Activated CD4-positive, alpha-beta T cell treated with anti-CD3 and anti-CD28 coated beads for 4 hours (primary cell): ENCODE measurements at places on chromosomes 13 and 19.

- DNase-seq, result no peak
These were observed 411.2 kb downstream of the FGF9 start for GRCh38 chr13:22082030-22082429.

- DNase-seq, result no peak
These were observed 254.3 kb upstream of the SLITRK1 start for GRCh38 chr13:84136582-84136981.

DNA sequence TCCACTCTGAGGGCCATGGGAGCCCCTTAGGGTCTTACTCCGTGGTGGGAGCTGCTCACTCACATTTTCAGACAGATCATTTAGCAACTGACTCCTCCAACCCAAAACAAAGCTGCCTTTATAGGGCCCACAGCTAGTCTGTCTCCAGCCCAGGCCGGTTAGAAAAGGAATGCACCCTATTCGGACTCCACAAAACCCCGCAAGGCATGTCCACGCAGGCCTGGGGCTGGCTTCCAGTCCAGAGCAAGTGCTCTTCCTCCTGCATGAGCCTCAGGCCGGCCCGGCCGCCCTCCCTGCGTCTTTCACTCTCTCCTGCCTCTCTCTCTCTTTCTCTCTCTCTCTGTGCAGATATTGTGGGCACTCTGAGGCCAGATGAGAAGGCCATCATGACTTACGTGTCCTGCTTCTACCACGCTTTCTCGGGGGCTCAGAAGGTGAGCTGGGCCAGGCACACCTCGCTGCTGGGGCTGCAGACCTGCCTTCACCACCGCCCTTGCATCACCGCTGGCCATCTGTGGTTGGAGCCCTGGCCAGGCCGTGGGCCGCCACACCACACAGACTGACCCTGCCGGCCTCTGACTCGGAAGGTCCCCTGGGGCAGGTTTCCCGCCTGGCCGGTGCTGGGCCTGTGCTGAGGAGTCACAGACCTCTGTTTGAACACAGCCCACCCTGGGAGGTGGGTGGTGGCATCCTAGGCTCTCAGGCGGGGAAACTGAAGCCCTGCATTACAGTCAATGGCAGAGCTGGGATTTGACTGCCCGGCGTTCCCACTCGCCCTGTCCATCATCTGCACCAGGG is 33.1 kb downstream of the CAPN12 start:
- no peak for DNase-seq

DNA sequence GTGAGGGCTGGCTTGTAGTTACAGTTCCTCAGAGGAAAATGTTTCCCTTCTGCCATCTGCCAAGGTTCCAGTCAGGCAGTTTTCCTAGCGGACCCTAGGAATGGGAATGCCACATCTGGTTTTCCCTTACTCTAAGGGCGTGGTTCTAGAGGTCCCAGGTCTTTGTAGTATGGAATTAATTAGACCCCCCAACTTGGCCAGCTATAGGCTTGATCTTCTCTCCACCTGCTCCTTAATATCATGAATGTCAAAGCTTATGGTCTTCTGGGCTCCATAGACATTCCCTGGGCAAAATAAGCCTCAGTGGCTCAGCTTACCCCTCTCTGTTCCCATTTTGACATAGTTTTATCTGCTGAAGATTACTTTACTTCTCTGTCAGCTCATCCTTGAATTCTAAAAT is 70.0 kb downstream of the ZNF568 start:
- no peak for DNase-seq

DNA sequence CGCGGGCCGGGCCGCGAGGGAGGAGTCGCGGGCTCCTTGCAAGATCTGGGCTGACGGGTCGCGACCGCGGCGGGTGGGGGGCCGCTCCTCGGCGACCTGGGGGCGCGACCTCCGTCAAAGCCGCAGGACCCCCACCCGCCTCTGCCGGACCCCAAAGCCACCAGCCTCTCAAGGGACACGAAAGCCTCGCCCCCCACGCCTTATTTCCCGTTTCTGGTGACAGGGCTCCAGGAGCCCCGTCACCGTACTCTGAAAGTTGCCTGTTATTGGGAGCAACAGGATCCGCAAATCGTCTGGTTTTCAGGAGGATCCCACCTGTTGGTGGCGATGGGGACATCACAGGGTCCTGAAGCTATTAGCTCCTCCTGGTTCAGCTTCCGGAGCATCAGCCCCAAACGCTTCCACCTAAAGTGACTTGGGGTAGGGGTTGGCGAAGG is 530 bp downstream of the MAU2 start:
- DNase-seq, result no peak

DNA sequence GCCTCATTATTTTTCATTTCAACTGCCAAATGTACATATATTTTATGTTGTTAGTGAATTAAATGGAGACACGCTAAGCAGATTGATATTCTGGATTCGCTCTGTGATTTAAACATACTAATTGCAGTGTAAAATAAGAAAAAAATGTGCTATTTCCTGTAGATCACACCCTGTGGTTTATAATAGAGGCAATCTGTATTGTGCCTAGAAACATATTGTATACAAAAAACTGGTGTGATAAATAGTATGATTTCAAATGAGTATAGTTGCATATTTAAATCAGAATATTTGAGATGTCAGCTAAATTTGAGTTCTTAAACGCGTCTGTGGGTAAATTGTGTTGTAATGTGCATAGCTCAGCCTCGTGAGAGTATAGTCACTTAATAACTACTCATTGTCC is 643.9 kb downstream of the TBC1D4 start:
- no peak for DNase-seq

DNA sequence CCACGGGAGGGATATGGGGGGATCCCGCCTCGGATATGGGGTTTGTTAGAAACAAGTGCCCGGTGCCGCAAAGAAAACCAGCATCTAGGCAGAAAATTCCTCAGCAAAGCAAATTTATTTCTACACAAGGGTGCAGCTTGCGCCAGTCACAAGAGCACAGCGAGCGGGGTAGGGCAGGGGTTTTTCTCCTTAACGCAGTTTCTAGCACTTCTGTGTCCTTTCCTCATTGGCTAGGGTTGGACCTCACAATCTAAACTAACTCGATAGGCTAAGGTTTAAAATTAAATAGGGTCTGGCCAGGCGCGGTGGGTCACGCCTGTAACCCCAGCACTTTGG is 595 bp downstream of the ZNF440 start:
- DNase-seq, result no peak

DNA sequence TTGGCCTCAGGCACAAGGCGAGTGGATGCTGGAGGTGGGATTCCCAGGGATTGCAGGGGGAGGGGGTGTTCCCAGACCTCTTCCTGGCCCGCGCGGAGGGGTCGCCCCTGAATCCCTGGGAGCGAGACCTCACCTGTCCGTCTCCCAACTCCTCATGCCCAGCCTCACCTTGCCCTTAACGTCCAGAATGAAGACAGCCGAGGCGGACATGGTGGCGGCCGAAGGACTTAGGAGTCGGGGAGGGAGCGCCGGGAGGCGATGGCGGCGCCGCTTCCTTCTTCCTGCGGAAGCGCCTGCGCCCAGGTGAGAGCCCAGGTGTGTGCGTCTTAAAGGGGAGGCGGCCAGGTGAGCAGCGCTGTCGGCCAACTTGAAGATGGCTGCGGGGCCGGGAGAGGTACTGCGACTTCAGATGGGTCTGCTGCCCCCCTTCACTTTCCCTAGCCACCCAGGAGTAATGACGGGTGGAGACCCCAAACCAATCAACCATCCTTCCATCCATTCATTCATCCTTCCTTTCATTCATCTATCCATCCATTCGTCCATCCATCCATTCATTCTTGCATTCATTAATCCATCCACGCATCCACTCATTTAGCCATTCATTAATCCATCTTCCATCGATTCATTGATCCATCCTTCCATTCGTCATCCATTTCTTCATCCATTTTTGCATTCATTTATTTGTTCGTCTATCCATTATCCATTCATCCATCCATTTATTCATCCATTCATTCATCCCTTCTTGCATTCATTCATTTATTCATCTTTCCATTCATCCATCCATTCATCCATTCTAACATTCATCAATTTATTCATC is at the start of gene AP1M2:
AP1M2 (minus strand) TSS at position 291 of the 817 bp plus-strand sequence; CDS start at position 210, 81 bp downstream.
- no peak for DNase-seq

DNA sequence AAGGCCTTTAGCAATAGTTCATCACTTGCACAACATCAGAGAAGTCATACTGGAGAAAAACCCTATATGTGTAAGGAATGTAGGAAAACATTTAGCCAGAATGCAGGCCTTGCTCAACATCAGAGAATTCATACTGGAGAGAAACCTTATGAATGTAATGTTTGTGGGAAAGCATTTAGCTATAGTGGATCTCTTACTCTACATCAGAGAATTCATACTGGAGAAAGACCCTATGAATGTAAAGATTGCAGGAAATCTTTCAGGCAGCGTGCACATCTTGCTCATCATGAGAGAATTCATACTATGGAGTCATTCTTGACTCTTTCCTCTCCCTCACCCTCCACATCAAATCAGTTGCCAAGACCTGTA is 19.8 kb downstream of the ZNF583 start:
- DNase-seq, result no peak

DNA sequence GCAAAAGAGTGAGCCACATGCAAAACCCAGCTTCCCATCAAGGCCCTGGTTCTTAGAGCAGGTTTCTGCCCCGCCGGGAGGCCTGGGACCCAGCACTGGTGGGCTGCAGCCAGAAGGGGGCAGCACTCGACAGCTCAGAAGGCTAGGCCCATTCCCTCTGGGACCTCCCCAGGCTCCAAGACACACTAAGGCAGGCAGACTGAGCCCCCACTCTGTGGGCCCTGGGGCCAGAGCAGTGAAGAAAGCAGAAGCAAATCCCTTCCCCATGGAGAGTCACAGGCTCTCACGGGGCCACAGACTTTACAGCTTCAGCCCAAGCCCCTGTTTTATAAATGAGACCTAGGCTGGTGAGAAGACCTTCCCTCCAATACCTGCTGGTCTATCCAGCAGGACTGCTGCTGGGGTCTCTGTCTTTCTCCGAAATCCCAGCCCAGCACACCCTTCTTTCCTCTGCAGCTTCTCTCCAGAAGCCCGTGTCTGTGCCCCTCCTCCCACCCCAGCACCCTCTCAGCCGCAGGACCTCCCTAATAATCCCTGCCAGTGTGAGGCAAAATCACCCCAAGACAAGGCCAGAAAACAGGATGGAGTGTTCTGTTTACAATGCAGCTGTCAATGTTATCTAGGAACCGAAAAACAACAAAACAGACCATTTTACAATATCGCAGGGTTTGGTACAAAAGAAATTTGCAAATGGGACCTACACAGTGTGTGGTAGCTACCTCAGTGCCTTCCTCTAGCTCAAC is 109.3 kb downstream of the ABCC4 start:
- DNase-seq, result peak; percentile 46

- DNase-seq, result no peak
These were observed 2714.5 kb upstream of the PCDH20 start for GRCh38 chr13:64130171-64130570.

GRCh38 chr19:48382286-48382685 is 9.1 kb downstream of the KDELR1 start:
- DNase-seq, result no peak

GRCh38 chr19:45779231-45780145 is 2.8 kb downstream of the DMPK start:
- DNase-seq, result peak; percentile 71

DNA sequence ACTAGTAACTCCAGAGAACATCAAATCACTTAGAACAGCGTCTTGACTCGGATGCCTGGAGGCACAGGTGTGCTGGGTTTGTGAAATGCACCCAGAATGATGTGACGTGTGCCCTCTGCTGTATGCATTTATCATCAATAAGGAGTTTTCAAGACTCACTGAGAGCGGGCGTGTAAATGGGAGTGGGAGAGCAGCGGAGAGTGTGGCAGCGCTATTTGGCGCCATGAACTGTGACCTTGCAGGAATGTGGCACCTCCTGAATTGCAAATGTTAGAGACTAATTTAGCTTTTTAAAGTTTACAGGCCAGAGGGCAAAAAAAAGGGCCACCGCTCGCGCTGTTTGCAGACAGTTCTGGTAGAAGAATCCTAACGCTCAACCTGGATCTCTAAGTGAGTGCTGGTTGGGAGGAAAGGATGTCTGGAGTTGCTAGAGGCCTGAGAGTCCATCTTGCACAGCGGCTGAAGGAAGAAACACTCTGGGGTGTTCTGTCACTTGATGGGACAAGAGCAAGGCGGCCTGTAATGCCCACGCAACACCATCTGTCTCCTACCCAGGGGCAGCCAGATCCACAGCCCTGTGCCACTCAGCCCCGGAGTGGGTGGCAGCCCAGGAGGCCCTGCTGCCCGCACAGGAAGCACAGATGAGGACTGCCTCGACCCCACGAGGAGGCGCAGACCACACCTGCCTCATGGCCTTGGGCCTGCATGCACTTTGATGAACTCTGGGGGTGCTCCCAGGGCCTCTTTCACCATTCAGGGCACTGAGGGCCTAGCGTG is 19.7 kb downstream of the RANBP3 start:
- no peak for DNase-seq

- DNase-seq, result no peak
These were observed 12.2 kb downstream of the LAIR1 start for GRCh38 chr19:54352546-54352945.

GRCh38 chr13:38635030-38635429 is 51.8 kb upstream of the FREM2 start:
- DNase-seq, result no peak

DNA sequence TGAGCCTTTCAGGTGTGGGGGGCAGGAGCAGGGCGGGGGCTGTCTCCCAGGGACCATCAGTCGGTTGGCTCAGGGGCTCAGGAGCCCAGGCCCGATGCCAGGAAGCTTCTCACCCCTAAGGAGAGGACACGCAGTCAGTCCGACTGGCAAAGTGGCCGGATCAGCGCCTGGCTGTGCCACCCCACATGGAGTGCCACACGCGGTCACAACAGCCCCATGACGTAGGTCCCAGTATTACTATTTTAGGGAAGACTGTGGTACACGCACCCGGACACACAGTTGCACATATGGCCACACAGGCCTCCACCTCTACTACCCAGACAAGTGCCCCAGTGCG is 29.3 kb upstream of the GRTP1 start:
- DNase-seq, result no peak

GRCh38 chr13:95745289-95745688 is 68.3 kb downstream of the DNAJC3 start:
- no peak for DNase-seq

GRCh38 chr13:101306773-101307172 is 109.5 kb downstream of the NALCN start:
- DNase-seq, result no peak

GRCh38 chr13:46982856-46983582 is 86.2 kb upstream of the HTR2A start:
- no peak for DNase-seq

GRCh38 chr19:10408511-10409283 is 5.4 kb upstream of the CDC37 start:
- DNase-seq, result peak; percentile 59

GRCh38 chr19:16208064-16208759 is 10.5 kb downstream of the AP1M1 start:
- no peak for DNase-seq

GRCh38 chr19:50639121-50640112 is at the start of gene SYT3:
Gene SYT3 (minus strand): TSS chr19:50639881. CDS start chr19:50637411, 2,470 bp downstream.
- peak; percentile 9 for DNase-seq

DNA sequence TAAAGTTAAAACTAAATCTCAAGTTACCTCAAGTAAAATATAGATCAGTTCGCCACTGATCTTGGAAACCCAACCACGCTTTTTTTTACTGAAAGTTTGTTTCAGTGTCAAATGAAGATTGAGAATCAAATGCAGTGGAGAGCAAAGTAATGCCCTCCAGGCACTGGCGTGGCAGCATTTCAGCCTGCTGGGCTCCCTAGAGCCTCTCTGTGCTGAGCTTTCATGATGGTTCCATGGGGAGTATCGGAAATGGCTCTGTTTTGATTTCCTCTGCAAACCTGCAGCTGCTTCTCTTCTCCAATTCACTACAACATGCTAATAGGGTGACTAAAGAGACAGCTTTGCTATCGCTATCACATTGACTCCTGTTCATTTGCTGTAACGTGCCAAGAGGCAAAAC is 141.6 kb downstream of the FGF14 start:
- no peak for DNase-seq

GRCh38 chr13:32905864-32906180 is 110.4 kb upstream of the KL start:
- DNase-seq, result no peak

GRCh38 chr13:94569615-94570014 is 26.3 kb downstream of the TGDS start:
- no peak for DNase-seq
